ENCODE measurements at places on chromosomes 11 and 22.

DNA sequence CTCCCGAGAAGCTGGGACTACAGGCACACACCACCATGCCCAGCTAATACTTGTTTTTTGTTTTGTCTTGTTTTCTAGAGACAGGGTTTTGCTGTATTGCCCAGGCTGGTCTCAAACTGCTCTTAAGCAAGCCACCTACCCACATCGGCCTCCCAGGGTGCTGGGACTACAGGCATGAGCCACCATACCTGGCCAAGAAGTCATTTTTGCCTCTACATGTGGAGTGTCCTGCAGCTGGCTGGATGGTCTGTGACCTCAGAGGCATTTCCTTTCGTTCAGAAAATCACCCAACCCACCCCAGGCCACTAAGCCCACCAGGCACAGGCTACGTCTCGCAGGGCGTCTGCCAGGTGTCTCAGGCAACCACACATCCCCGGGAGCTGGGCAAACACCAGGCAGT, 12.8 kb downstream of the SHANK2 start:
- DNase-seq, result no peak

DNA sequence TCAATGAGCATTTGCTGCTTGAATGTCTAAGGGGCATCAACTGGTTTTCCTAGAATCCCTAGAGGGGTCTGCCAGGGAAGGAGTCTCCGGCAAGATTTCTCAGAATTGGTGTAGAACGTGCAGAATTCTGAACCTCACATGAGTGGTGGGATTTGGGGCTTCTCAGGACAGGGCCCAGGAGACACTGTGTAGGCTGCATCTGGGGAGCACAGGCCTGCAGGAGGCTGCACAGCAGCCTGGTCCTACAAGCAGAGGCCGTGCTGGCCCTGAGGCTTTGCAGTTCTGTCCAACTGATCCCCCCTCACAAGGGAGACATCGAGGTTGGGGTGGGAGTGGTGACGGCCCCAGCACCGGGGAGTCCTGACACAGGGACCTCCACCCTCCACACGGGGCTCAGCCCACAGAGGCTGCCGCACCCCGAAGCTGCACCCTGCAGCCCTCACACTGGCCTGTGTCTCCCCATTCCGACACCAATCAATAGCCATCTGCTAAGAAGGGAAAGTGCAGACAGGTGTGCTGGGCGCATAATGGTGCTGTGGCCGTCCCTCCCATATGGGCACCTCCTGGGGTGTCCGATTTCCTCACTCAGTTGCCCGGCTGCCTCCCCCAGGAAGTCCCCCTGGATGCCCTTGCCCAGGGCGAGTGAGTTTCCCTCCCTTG, 688.1 kb downstream of the BRD1 start:
- DNase-seq, result no peak

- peak; percentile 81 for DNase-seq
Observed at GRCh38 chr22:49936018-49936972, 17.9 kb downstream of the CRELD2 start.

- peak; percentile 5 for DNase-seq
Observed at GRCh38 chr11:35373284-35373933, 45.9 kb downstream of the SLC1A2 start.

- no peak for DNase-seq
Observed at GRCh38 chr11:17692931-17693330, 26.4 kb upstream of the MYOD1 start.

DNA sequence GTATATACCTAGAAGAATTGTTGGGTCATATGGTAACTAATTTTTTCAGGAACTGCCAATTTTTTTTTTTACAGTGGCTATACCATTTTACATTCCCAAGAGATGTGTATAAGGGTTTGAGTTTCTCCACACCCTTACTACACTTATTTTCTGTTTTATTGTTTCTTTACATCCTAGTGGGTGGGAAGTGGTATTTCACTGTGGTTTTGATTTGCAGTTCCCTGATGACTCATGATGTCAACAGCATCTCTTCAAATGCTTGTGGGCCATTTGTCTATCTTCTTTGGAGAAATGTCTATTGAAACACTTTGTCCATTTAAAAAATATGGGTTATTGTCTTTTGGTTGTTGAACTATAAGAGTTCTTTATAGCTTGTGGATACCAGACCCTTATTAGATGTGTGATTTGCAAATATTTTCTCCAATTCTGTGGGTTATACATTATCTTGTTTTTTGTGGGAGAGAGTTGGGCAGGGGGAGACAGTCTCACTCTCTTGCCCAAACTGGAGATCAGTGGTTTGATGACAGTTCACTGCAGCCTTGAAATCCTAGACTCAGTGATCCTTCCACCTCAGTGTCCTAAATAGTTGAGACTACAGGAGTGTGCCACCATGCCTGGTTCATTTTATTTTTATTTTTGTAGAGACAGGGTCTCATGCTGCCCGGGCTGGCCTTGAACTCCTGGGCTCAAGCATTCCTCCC, 30.3 kb upstream of the PISD start:
- DNase-seq, result peak; percentile 56

DNA sequence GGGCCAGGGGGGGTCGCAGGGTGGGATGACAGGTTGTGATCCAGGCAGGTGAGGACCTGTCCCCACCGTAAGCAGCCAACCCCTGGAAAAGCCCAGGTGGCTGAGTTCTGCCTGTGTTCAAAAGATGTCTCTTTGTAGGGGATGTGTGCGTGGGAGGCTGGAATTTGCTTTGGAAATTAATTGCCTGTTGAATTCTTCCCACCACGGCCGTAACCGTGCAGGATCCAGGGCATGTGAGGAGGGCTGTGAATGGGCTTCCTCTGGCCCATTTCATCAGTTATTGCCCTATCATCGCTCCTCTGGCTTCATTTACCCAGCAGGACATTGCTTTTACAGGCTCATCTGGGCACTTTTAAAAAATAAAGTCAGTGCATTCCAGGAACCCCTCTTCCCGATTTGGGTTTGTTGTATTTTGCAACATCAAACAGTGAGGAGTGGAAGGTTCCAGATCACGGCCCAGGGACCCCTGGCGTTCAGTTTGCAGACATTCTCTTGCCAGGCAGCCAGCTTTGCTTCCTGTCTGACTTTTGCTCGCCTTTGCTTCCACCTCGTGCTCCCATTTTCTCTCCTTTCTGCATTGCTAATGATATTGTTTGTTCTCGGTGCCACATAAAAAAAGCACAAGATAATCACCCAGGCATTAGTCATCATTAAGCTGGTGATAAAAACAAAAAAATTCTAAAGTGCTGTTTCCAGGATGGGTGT, 1306.6 kb downstream of the BRD1 start:
- no peak for DNase-seq

DNA sequence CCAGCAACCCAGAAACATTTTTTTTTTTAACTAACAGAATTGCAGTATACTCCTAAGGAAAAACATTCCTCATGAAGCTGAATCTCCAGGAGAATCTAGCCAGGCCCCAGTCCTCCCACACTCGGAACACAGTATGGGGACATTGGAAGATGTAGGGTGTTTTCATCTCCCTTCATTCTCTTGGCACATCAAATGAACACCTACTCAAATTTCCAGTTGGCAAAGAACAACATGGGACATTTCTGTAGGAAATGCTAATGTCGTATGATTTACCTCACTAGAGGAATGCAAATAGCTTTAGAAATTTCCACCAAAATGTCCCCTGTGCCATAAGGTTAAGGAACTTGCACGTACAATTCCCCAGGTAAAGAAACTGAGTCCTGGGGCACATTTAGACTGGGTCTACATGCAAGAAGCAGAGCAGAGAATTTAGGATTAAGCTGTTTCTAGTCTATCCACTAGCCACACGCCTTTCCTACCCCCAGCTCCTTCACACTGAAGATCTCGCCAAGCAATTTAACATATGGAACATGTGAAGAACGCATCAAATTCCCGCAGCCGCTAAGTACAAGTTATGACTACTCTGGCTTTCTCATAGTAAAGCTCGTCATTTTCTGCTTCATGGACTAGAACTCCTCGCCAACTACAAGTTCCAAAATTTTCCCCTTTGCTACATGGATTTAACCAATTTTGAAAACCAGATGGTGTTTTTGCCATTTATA, 2.9 kb upstream of the CADM1 start:
- no peak for DNase-seq

DNA sequence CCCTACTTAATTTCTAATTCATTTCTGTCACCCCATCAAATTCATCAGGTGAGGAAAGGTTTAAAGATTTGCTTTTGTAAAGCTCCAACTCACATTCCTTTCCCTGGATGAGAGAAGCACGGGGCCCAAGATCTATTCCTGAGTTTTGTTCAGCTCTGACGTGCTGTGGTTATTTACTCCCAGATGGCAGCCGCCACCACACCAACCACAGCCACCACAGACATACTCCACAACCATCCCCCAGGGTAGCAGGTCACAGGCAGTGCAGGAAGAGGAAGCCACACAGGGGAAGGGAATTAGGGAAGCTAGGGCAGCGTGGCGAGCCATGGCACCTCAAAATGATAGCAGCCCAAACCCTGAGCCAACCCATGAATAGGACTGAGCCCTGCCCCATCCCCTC, 63.5 kb upstream of the CSNK2A3 start:
- no peak for DNase-seq

GRCh38 chr11:114622858-114623257, 27.3 kb upstream of the NXPE4 start:
- no peak for DNase-seq

DNA sequence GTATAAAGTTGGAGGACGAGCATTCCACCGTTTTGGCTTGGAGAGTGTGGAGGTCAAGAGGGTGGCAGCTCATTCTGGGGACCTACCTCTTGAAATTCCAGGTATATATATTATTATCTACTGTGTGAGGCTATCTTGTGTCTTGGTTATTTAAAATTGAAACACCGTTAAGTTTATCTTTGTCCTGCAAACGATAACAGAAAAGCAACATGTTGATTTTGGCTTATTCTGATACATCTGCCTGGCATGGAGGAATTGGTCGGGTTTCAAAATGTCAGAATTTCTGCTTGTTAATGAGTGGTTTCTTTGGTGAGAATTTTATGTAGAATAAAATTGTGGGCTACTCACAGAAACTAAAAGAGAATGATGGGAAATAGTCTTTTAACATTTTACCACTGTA, 54.4 kb downstream of the SVIP start:
- DNase-seq, result no peak

GRCh38 chr22:45276507-45277105, 8.1 kb upstream of the UPK3A start:
- DNase-seq, result no peak

DNA sequence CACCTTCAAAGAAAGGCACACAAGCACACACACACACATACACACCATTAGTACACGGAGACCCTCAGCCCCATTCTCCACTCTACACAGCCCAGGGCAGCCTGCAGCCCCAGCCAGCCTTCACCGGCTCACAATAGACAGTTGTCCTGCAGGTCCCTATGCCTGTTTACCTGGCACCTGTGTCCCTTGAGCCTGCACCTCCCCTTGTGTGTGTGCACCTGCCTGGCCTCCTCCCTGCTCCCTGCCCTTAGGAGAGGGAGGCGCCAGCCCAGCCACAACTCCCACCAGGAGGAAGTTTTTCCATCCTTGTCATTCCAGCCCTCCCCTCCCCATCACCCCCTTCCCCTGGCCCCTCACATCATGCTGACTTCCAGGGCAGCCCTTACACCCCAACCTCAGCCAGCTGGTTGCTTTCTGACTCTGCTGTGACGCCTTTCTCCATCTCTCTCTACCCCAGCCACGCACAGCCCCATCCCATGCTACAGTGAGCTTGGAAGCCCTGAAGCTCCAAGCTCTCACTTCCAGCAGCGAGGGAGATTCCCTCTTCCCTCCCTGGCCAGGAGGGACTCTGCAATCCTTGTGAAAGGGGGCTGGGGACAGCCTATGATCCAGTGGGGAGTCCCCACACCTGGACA, 4.4 kb downstream of the AHNAK start:
- DNase-seq, result no peak

DNA sequence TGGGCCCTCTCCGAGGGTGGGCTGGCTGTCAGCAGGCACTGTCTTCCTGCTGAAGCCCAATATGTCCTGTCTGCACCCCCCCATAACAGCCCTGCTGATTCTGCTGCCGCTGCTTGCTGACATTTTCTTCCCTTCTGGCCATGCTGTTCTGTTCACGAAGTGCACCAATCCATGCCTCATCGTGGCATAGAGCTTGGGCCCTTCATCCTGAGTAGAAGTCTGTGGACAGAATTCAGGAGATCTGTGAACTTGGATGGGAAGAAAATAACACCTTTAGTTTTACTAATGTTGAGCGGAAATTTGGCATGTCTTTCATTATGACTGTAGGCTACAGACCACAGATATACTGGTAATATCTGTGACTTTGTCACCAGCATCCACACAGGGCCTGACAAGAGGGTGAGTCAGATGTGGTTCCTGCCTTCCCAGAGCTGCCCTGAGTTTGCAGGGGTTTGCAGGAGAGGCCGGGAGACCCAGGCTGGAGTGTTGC, 14.1 kb upstream of the KIAA0930 start:
- DNase-seq, result peak; percentile 19

GRCh38 chr11:108729227-108729871, 64.5 kb downstream of the DDX10 start:
- no peak for DNase-seq

DNA sequence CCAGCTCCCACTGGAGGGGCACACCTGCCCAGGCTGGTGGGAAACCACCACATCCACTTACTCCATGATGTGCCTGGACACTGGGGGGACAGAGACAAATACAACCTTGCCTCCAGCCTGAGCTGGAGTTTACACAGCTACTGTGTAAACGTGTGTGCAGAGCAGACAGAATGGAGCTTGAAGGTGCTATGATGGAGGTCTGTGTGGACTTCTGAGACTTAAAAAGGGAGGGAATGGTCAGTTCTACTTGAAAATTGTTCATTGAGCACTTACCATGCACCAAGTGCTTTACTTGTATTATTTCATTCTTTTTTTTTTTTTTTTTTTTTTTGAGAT, 11.2 kb downstream of the CDCA5 start:
- DNase-seq, result no peak

DNA sequence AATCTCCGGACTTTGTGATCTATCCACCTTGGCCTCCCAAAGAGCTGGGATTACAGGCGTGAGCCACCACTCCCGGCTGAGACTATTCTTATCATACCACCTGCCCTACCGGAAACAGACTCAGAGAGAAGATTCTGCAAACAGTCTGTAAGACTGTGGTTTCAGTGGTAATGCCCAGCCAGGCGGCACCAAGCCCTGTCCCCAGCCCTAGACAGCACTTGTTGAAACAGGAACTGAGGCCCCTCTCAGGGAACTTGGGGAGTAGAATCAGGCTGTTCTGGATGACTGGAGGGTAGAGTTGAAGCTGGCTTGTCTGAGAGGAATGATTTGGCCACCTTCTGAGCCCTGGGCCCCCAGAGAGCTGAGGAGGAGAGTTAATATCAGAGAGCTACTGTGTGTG, 1.3 kb upstream of the INSC start:
- peak; percentile 38 for DNase-seq

DNA sequence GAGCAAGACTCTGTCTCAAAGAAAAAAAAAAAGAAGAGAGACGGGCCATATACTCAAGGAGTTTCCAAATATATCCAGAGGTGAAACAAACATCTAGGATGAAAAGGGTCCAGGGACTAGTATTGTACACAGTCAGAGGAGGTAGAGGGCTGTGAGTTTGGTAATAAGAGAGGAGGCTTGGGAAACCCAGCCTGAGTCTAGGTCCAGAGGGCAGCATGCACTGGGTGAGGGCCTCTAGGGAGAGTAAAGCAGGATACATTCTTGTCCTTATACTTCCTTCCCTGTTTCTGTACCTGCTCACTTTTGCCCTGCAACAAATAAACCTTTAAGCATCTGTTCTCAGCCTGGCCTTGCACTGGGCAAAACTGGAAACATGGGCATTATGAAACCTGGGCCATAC, 31.5 kb downstream of the STIM1 start:
- DNase-seq, result no peak

GRCh38 chr22:29831186-29831921, 6.7 kb downstream of the ASCC2 start:
- no peak for DNase-seq

Data from immature natural killer cell (primary cell).